Cerebellar nuclear complex (tissue), 1 donor: ENCODE measurements at places on chromosomes 2 and 18.
A peak's percentile ranks its signal among the peaks of the same experiment; 100 is the strongest.

- no peak for DNase-seq
Measured at GRCh38 chr2:106185475-106186184, 8.5 kb downstream of the UXS1 start.

GRCh38 chr2:136994793-136995192 is 229.4 kb downstream of the THSD7B start:
- no peak for DNase-seq

DNA sequence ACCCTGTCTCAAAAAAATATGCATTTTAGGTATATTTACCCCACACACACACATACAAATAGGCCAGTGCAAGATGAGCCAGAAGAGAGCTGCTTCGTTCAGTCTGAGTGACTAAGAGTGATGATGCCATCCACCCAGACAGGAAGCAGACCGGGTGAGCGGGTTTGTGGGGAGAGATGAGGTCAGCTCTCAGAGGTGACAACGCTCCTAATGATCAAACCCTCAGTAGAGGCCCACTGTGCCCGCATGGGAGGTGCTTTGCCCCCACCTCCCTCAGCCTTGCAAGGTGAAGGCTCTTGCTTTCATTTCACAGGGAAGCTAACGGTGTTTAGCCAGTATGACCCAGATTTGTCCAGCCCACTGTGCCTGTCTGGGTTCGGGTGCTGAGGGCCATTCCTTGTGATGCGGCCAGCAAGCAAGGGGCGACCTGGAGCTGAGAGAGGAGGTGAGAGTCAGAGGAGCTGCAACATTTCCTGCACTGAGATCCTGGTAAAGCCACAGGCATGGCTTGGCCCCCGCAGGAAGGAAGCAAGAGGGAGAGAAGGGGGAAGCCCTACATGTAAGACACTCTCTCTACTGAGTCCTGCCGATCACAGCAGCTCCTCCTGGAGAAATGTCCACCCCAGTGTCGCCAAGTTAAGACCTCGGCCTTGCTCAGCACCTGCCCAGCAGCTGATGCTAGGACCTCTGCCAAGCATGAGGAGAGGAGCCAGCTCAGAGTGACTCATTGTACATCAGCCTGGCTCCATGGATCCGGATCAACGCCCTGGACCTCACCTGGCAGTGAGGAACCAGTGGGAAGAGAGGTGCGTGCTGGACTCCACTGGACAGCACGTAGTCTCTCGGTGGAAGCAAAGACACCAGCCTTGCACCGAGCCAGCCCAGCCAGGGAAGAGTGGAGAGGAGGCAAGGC is 37.0 kb downstream of the NIFK start:
- no peak for DNase-seq

GRCh38 chr18:32333781-32334180 is 136.9 kb downstream of the GAREM1 start:
- DNase-seq, result no peak

DNA sequence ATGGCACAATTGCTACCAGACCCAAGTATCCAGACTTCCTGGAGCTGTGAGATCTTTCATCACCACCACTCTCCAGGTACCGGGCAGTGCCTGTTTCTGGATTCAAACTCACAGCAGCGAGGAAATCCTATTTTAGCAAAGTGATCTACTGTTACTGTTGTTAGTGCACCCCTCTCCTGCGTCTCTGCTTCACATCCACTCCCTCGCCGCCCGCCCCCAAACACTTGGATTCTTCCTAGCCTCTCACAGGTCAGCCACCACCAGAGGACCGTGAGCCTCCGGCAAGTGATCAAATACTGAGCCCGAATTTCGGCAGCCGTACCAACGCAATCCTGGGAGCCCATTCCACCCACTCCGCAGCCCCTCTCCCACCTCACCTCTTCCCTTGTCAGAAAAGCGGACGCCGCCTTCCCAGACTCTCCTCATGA is 519 bp downstream of the METTL4 start:
- peak; percentile 19 for DNase-seq

GRCh38 chr2:81007104-81007503 is 702.6 kb upstream of the LRRTM1 start:
- DNase-seq, result no peak

GRCh38 chr2:74917702-74918619 is 40.5 kb upstream of the POLE4 start:
- no peak for DNase-seq

DNA sequence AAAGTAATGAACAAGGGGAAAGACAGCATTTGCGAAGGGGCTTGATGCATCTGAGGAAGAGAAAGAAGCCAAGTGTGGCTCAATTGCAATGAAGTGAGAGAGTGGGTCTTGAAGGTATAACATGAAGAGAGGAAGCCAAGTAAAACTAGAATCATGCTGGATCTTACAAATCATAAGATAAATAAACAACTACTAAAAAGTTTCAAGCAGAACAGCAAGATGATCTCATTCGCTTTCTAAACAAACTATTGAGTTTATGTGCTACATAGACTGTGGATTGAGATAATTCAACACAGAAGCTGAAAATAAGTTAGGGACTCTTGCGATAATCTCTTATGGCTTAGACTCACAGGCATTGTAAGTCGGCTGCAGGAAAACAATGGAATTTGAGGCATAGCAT is 1310.5 kb upstream of the NRXN1 start:
- DNase-seq, result no peak

GRCh38 chr2:16094811-16095210 is 154.5 kb downstream of the MYCN start:
- no peak for DNase-seq

DNA sequence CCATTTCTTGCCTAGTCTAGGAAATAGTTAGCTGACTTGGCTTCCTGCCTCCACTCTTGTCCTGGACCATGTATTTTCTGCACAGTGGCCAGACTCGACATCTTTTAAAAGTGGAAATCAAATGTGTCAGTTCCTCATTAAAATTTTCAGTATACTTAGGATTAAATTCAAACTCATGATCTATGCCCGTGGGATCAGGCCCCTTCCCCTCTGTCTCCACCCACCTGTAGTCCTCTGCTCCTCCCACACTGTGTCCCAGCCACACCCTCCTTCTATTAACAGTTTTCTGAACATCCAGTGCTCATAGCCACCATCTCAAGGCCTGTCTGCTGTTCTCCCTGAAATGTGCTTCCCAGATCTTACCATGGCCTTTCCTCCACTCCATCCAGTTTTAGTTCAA is 13.3 kb downstream of the ARHGAP25 start:
- DNase-seq, result no peak

DNA sequence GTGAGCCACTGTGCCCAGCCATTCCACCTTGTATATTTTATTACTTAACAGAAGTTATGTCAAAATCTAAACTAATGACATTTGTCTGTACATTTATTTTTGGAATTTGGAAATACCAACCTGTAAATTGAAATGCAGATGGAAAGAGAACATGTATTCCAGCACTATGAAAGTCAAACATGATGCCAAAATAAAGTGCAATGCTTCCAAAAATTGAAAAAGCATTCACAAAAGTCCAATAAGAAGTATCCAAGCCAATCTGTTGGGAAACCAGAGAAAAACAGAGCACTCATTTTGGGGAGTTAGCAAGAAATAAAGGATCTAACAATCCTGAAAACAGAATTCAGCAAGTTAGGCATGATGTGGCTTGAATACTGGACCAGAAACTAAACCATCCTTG is 30.3 kb upstream of the NARS1 start:
- no peak for DNase-seq

DNA sequence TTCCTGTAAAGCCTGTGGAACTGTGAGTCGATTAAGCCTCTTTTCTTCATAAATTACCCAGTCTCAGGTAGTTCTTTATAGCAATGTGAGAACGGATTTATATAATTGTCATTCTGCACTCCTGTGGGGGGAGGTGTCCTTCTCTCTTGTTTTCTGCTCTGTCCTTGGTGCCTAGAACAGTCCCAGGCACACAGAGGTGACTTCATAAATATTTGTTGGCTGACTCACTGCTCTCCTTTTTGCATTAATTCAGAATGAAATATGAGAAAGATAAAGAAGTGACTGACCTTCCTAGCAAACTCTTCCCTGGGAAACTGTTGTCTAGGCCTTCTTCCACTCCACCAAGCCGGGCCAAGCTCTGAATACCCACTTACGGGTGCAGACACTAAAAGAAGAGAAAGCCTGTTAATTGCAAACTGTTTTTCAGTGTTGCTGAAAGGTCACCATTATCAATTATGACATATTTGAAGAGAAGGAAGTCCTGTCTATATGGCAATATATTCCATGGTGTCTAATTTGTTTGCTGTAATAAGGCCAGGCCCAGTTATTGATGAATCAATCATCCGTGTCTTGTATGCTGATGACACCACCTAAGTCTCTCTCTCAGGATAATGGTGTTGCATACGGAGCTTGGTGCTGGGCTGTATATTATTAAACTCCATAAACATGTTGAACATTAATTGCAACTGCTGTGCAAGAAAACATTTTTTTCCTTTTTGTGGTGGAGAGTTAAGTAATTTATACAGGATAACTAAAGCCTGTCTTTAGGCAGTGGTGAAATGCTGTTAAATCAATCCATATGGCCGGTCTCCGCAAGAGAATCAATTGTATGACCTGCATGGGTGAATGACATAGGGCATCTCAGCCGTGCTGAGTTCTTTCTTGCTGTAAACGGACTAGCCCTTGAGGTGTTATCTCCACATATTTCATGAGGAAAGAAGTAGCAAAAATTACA is 567.5 kb downstream of the SLC4A3 start:
- no peak for DNase-seq

- no peak for DNase-seq
Measured at GRCh38 chr2:119311371-119311770, 55.3 kb downstream of the C2orf76 start.
